ENCODE measurements at places on chromosomes 11 and 22.

DNA sequence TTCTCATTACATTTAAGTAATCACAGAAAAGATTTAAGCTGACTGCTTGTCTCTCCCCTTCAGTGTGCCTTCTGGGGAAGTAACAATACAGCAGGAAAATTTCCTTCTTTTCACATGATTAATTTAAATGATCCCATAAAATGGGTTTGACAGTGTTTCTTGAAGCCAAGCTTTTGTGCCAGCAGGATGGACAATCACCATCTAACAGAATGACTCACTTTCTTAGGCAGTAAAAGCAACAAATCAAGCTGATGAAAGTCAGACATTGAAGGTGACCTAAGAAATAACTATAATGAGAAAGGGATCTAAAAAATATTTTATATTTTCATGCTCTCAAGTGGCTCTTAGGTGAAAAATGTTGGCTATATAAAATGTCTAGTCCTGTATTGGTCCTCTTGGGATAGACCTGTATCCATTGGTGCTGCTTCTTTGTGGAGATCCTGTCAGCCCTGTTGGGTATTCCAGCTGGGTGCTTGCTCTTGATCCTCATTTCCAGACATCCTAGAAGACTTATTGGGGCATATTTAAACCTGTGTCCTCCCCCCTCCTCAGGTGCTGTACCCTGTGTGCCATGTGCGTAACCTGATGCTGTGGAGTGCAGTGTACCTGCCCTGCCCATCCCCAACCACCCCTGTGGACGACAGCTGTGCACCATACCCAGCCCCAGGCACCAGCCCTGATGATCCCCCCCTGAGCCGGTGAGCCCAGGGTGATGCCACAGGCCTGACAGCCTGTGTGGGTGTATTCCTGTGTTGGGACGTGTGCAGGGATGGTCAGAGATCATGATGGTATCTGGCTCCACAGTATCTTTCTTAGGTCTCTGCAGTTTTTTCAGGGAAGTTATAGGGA lies 62.7 kb upstream of the HORMAD2 start:
- DNase-seq = no peak

DNA sequence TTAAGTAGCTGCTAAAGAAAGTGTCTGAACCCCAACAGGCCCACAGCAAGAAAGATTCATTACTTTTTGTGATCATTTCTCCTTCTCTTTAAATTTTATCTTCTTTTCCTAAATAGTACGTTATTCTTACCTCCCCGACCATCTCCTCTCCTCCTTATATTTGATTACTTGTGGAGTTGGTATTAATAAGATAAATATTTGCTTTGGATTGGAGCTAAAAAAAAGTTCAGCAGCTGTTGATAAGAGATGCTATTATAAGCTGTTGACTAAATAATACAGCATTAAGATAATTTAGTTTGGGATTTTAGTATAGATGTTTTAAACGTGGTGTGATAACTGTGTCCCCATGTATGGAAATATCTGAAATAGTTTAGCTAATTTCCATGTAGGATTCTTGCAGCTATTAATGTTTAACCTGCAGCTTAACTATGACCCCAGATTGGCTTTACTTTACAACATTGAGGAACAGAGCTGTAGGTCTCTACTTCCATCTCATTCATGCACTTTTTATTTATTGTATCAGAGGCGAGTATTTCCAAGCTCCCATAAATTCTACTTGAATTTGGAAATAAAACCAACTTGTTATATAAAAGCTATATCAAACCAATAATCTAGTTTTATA lies 37.8 kb downstream of the ZNF143 start:
- DNase-seq = no peak

DNA sequence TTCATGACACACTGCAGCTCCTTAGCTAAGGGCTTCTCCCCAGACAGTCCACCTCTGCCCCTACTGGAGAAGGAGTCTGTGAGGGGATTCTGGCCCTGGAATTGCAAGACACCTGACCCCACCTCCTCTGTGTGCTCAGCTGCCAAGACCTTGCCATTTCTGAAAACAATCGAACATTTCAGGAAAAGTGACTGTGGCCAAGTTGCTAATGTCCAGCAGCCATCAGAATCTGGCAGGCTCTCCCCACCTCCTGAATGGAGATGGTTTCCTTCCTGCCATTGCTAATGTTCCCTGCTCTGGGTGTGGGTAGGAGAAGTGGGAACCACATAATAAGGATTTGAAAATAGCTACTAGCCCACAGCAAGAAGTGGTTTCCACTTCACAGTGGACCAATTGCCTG lies 127.2 kb upstream of the ALX4 start:
- DNase-seq = no peak

GRCh38 chr11:123905826-123906225 lies 3.9 kb downstream of the OR8D4 start:
- DNase-seq = no peak

- no peak for DNase-seq
These were observed 173.2 kb downstream of the DSCAML1 start for GRCh38 chr11:117623831-117624271.
